ENCODE measurements at places on chromosomes 3 and 15. TPM values are rescaled to one million over a fixed set of nuclear protein-coding genes. Genes with fewer than 3 reads are reported as not detected.

The MAN2A2 gene
- total RNA-seq = 114 TPM

The GOLGA6L9 gene
- total RNA-seq = 2.2 TPM

The DPPA2 gene
- total RNA-seq = not detected

The CKMT1B gene
- total RNA-seq = not detected

The CNTN4 gene
- total RNA-seq = 0.51 TPM

The ILDR1 gene
- total RNA-seq = not detected

The EAF2 gene
- 5.7 TPM for total RNA-seq

The CCR8 gene
- not detected for total RNA-seq

The ST6GAL1 gene
- total RNA-seq = 18.3 TPM

The CELF6 gene
- 0.13 TPM for total RNA-seq

The DUOXA2 gene
- total RNA-seq = not detected

The ERC2 gene
- not detected for total RNA-seq

The CCDC33 gene
- total RNA-seq = not detected

The ZNF502 gene
- total RNA-seq = 4.8 TPM

Measured in gastrocnemius medialis (tissue), 4 donors.